GF-D8 (cell line): ENCODE measurements at places on chromosomes 2 and 18.

GRCh38 chr2:222434204-222434603 lies 9.9 kb downstream of the SGPP2 start:
- DNase-seq, result no peak

DNA sequence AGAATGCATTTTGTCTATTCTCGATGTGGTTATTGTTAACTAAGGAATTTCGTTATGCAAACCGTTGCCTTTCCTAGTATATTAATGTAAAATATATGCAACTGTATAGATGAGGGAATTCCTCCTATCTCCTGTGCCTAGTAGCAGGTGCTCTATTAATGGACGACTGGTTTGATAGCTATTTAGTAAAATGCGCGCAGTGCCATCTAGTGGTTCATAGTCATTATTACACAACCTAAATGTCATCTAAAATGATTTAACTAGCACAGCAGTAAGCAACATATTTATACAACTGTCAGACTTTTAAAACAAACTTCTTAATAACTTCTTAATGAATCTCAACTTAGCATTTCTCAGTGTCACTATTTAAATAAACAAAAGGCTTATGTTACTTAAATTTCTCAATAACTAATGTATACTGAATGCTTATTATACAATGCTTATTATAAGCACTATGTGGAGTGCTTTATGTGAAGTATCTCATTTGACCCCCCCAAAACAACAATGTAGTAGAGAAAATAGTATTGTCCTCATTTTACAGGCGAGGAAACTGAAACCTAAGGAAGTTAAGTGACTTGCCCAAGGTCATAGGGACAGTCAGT lies 77.9 kb downstream of the DTNA start:
- peak; percentile 29 for DNase-seq

DNA sequence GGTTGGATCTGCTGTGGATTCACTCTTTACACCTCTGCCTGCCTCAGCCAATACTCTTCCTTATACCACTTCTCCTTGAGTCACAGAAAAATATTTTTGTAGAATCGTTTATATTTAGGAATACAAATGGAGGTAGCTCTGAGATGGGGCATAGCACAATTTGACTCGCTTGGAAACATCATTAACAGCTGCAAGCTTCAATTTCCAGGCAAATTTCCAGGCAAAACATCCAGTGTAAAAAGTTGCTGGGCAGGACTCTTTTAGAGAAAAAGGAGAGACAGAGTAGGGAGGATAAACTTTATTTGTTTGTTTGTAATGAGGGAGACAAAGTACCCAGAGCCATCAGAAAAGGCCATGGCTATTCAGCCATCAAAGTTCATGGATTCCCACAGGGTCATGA lies 74.4 kb upstream of the SOX11 start:
- no peak for DNase-seq

DNA sequence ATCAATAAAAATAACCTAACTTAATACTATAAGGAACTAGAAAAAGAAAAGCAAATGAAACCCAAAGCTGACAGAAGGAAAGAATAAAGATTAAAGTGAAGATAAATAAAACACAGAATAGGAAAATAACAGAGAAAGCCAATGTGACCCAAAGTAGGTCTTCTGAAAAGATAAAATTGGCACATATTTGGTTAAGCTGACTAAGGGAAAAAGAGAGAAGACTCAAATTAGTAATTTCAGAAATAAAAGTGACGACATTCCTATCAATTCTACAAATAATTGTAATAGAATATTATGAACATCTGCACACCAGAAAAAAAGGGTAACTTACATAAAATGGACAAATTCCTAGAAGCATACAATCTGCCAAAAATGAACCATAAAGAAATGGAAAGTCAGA lies 30.2 kb downstream of the ROCK1 start:
- DNase-seq, result no peak

GRCh38 chr2:179233083-179233490 lies 31.5 kb downstream of the SESTD1 start:
- no peak for DNase-seq

- DNase-seq, result no peak
Measured at GRCh38 chr2:44167311-44167907, 1.3 kb upstream of the PPM1B start.

DNA sequence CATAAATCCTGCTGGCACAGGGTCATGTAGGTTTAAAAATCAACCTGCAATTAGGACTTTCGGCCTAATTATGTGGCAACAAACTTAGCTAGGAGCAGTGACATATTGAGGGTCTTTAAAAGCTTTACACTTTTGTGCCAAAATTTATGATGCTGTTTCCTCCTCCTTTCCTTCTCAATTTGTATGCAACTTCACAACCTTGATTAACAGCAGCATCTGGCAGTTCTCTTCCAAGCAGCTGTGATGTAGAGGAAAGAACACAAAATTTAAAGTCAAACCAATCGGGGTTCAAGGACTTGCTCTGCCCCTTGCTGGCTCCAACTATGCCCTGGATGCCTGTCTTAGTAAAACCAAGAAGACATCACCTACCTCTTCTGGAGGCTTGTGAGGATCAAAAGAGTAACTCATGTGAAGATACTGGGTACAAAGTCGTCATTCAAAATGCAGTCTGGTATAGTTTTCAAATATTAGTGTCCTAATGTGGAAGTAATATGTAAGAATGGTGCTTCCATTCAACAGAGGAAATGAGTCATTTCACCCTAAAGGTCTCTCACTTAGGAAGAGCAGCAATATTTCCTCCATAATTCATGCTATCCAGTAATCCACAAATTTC lies 94.7 kb downstream of the ANKRD44 start:
- no peak for DNase-seq

- no peak for DNase-seq
Measured at GRCh38 chr2:233706720-233707119, 6.0 kb upstream of the UGT1A5 start.

GRCh38 chr2:167832868-167833287 lies 414.5 kb downstream of the STK39 start:
- DNase-seq, result no peak

DNA sequence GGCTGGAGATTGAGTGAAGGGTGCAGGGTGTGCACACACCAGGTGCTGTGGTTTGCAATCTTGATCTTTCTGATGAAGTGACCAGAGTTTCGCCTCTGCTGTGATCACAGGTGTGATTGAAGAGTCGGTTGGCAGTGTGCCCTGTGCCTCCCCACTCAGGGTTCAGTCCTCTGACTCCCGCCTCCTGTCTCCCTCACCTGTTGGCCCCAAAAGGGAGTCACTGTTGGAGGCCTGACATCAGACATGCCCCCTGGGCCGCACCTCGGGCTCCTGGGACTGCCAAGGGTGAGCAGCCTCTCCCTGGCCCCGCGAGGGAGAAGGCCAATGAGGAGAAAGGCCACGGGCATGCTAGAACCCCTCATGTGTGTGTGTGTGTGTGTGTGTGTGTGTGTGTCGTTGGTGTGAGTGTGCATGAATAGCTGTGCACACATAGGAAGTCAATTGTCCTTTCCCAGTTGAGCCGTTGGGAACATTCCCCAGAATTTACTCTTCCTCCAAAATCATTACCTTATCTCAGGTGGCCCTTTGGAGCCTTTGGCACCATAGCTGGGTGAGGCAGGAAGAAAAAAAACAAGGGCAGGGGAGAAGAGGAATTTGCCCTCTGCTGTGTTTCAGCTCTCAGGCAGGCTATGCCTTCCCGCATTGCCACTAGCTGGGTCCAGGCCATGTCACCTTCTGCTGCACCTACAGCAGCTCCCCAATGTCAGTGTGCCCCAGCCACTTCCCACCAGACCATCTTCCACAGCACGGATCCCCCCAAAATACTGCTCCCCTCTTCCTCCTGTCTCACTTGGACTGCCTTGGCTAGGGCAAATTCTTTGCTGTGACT lies 78.1 kb upstream of the LAPTM4A start:
- DNase-seq, result no peak

DNA sequence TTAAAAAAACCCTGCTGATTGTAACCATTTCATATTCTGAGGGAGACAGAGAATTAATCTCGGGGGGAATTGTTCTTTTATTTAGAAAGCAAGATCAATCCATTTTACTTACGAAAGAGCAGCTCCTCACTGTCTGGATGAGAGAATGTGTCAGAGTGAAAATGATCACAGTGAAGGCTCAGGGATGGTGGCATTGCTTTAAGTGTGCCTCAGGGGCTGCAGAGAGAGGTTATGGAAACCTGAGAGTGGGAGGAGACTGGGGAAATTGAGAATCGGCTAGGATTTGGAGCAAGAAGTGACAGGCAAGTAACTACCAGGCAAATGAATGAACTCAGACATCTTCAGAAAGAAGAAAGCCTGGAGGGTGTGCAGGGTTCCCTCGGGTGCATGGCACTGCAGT lies 34.2 kb downstream of the MRPL35 start:
- DNase-seq, result no peak

DNA sequence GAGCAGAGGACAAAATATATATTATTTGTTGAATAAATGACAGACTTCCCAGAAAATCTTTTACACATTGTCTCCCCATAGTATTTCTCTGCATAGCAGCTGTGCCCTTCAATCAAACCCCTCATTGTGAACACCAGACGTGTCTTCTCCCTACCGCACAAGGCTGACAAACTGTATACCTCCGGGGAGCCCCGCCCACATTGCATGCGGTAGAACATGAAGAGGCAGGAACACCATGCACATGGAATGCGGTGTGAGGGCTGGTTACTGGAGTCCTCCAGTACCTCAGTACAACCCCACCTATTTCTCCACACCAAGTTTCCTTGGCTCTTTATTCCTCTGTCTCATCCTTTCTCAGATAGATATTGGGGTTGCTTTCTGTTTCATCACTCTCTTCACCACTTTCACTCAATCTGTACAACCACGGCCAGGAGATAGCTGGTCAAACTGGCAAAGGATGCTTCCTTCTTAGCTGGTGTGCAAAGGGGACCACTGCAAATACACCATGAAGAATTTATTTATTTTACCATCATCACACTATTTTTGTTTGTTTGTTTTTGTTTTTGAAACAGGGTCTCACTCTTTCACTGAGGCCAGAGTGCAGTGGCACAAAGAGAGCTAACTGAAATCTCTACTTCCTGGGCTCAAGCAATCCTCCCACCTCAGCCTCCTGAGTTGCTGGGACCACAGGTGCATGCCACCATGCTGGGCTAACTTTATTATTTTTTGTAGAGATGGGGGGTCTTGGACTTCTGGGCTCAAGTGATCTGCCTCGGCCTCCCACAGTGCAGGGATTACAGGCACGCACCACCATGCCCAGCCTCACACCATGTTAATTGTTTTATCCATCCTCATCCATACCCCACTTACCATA lies 2.3 kb upstream of the NBAS start:
- DNase-seq, result no peak

- DNase-seq, result no peak
Measured at GRCh38 chr2:78029392-78029995, 507.3 kb upstream of the LRRTM4 start.

GRCh38 chr2:146602383-146602782 lies 1242.4 kb upstream of the ACVR2A start:
- no peak for DNase-seq

GRCh38 chr18:56986829-56987228 lies 160.1 kb upstream of the BOD1L2 start:
- no peak for DNase-seq

GRCh38 chr2:122866095-122866494 lies 1110.6 kb downstream of the TSN start:
- no peak for DNase-seq

GRCh38 chr18:42563995-42564394 lies 551.5 kb downstream of the RIT2 start:
- no peak for DNase-seq

DNA sequence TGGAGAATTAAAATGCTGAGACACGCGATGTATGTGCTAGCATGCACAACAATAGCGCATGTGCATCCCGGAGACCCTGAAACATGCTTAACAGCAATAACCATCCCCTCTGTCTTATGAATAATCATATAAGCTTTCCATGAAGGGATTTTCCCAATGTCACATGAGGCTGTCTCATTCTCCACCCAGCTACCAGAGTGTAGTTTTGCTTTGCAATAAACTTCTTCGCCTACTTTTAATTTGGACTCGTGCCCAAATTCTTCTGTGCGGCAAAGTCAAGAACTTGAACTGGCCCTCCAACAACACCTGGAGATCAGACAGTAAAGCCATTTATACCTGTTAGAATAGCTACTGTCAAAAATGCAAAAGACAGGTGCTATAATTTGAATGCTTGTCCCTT lies 15.5 kb downstream of the LYG1 start:
- no peak for DNase-seq

- no peak for DNase-seq
Measured at GRCh38 chr2:127419448-127420038, 1.3 kb downstream of the PROC start.

- no peak for DNase-seq
Measured at GRCh38 chr2:53729143-53729762, 38.4 kb upstream of the CHAC2 start.

GRCh38 chr2:59752071-59752470 lies 801.4 kb downstream of the BCL11A start:
- no peak for DNase-seq

GRCh38 chr2:7237466-7237865 lies 320.3 kb downstream of the RNF144A start:
- DNase-seq, result no peak

GRCh38 chr2:8364668-8365067 lies 317.2 kb upstream of the ID2 start:
- DNase-seq, result no peak

DNA sequence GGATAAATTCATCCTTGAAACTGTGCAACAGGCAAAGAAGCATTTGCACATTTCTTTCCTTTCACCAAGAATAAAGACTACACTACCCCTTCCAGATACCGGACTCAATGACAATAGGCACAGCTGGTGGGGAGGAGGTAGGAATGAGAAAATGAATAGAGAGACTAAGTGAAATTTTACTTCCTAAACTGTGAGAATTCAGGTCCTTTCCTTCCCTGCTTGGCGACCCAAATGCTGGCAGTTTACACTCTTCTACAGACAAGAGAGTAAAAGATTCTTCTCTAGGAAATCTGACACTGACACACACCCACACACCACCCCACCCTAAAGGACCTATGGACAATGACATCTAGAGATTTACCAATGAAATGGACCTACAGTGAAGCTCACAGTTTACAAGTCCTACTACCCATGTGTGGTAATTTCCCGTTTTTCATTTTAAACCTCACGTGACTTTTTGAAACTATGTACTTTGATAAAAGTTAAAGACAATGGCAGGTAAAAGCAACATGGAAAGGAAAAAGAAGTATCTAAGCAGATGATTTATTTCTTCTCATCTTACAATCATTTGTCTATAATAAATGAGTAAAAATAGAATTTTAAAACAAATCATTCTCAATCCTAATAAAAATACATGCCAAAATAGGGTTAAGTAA lies 27.9 kb downstream of the REV1 start:
- DNase-seq, result no peak
